ENCODE measurements at places on chromosomes 7 and 10.

- no peak for DNase-seq
Measured at GRCh38 chr7:116780521-116780920, 81.9 kb upstream of the CAPZA2 start.

DNA sequence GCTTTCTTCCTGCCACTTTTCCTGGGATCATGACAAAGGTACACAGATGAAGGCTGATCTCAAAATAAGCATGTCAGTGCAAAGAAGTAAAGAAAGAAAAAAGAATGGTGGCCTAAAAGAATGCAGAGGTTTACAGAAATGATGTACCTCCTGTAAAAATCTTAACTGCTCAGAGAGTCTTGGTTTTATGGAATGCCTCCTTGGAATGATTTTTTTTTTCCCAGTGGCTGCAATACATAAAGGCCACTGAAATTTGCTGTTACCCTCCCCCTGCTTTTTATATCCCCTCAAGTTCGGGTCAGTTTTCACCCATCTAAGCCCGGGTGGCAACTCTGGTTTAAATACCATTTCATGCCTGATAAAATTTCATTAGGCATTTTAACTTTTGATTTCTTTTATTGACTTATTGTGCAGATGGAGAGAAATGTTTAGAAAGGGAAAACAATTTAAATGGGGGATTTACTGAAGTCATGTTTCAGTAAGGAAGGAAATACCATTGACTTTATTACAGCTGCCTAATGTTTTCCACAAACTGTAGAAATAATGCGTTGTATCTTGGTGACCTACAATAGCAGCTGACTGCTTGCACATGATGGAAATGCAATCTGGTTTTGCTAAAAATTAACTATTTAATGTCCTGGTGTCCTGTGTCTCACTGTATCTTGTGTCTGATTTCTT lies 102.5 kb downstream of the SAMD9 start:
- DNase-seq: no peak

- DNase-seq: no peak
Measured at GRCh38 chr7:119392-120163, 72.8 kb upstream of the FAM20C start.

DNA sequence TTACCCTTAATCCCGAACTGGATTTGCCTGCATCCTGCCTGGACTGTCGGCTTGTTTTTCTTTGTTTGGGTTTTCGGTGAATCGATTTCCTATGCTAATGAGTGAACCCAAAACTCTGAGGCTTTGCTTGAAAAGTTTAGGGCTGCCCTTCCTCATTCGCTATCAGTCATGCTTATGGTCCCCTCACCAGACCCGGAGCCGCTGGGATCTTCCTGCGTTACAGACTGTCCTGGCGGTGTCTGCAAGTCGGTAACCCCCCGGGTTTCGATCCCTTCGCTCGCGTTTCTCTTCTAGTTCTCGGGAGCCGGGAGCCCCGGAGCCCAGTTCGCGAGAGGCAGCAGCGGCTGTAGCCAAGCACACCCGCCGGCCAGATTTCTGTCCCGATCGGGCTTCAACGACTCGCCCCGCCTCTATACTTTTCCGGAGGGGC lies 2.2 kb downstream of the EMX2 start:
- no peak for DNase-seq

- DNase-seq: no peak
Measured at GRCh38 chr7:27677912-27678612, 15.4 kb upstream of the HIBADH start.

- no peak for DNase-seq
Measured at GRCh38 chr10:6114805-6115341, 26.0 kb downstream of the RBM17 start.

- no peak for DNase-seq
Measured at GRCh38 chr10:27783660-27784059, 38.0 kb upstream of the MKX start.

- no peak for DNase-seq
Measured at GRCh38 chr10:85602713-85603112, 763.9 kb downstream of the GRID1 start.

DNA sequence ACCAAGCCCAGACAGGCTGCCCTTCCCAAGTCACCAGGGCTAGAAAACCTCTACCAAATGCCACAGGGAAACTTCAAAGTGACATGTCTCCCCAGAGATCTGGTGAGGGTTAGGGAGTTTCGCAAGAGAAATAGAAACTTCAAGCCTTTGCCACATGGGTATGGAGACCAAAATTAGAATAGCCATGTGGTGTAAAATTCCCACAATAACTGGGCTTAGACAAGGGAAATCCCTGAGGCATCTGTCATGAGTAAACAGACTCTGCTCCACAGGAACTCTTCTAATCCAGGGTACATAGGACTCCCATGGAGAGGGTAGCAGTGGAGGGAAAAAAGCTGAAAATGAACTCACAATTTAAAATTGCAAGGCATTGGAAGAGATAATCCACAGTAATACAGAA lies 14.3 kb downstream of the ADAM12 start:
- no peak for DNase-seq

DNA sequence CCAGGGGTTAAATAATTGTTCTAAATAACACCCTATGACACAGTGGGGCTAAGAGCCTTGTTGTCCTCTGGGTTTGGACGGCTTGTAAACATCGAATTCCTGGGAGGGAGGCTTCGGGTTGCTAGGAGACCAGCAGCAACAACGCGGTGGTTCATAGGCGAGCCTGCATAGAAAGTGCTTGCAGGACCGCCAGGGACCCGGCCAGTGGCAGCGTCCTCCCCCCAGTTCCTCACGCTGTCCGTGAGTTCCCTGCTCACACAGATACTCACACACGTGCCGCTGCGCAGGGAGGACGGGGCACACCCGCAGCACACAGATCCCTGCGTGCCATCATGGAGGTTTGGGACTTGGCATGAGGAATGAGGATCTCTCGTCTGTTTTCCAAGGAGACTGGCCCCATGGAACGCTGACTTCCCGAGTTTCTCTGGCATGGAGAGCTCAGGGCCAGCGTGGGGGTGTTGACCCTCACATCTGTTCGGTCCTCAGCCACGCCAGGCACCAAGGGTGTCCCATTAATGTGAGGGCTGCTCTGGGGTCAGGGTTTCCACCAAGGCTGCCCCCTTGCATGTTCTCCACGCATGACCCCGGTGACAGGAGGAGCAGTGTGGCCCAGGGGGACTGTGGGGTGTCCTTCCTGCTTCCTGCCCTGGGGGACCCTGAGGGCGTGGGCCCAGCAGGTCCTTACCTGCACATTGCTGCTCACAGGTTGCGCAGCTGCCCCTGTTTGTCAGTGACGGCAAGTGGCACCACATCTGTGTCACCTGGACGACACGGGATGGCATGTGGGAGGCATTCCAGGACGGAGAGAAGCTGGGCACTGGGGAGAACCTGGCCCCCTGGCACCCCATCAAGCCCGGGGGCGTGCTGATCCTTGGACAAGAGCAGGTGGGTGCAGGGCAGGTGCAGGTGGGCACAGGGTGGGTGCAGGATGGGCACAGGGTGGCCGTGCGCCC lies 9.7 kb downstream of the NPTX2 start:
- no peak for DNase-seq

GRCh38 chr7:129101746-129102145 lies 42.8 kb upstream of the TSPAN33 start:
- no peak for DNase-seq

DNA sequence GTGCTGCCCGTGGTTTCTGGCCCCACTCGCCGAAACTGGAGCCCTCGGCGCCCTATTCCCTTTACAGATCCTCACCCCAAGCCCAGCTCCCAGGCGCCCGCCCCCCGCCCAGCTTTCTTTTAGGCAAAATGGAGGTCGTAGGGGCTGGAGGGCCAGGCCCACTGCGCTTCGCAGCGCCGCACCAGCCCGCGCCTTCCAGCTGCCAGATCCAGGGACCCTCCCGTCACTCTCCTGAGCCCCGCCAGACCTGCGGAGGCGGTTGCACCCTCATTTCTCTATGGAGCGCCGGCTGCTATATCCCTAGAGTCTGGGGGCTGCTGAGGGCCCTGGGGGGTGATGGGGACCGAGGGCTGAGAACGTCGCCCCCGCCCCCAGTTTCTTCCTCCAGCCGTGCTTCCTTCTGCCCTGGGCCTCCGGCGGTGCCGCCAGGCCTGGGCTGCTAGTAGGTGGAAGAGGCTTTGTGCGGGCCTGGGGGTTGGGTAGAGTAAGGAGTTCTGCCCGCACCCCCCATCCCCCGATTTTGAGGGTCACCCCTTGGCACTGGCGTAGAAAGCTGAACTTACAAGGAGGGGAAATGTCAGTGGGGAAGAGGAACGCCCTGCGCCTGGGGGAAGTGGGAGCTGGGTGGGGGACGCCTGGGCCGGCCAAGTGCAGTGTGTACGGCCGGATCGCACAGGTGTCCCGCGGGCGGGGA lies 1.0 kb downstream of the GNB2 start:
- no peak for DNase-seq

DNA sequence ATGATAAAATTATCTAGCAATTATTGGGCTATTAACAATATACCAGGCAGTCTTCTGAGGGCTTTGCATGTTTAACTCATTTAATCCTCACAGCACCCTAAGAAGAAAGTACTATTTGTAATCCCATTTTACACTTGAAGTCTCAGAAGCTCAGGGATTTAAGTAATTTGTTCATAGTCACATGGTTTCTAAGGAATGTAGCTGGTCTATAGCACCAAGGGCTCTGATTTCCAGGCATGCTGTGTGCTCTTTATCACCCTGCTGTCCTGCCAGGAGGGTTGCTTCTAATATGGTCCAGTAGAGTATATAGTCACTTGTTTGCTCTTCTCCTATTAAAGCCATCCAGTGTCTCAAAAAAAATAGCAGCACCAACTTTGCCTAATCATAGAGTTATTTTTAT lies 417.2 kb downstream of the PLXDC2 start:
- DNase-seq: no peak

DNA sequence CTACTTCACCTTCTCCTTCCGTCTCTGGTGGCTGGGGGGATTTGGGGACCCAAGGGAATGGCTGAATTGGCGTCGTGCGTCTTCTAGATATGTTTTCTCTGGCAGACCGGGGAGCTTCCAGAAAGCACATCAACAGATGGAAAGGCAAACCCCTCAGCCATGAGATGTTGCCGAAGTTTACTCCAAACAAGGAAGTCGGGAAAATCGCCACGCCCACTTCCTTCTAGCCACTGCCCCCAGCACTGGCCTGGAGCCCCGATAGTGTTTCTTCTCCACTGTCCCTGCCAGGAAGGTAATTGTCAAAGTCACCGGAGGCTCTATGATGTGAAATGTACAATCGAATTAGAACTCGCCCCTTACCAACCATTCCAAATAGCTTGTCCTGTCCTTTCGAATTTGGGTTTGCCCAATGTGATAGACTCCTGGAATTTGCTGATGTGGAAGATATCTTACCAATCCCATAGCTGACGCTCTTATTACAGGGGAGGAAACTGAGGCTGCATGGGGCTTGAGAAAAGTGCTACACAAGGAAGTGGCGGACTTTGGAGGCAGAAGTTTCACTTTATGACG lies 191.0 kb downstream of the LSM5 start:
- no peak for DNase-seq

DNA sequence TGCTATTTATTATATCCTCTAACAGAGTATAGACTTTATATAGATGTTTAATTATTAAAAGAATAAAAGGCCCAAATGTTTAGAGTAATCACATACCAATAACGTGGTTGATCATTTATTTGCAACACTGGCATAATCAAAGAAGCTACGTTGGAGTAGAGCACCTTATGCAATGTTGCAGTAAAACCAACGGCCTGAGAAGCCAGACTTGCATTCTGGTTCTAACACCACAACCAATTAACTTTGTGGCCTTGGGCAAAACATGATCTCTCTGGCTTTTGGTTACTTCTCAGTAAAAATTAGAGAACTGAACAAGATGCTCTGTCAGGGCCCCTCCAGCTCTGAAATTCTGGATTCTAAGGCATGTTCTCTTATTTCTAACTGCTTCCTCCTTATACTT lies 476.2 kb downstream of the GRM8 start:
- DNase-seq: no peak

DNA sequence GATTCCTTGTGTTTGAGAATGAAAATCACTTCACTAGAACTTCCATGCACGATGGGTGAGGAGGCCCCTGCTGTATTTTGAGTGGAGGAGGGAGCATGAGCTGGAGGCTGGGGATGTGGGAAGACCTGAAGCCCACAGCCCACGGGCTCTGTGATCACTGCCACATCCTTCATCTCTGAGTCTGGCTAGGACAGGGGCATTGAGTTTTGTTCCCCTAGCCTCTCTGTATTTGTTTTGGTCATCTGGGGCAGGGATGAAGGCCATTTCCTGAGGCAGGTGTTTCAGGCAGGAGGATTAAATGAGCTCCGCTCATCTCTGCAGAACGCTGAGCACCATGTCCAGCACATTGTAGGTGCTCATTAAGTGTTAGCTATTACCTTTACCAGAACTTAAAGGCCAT lies 293.6 kb downstream of the GLRX3 start:
- no peak for DNase-seq

DNA sequence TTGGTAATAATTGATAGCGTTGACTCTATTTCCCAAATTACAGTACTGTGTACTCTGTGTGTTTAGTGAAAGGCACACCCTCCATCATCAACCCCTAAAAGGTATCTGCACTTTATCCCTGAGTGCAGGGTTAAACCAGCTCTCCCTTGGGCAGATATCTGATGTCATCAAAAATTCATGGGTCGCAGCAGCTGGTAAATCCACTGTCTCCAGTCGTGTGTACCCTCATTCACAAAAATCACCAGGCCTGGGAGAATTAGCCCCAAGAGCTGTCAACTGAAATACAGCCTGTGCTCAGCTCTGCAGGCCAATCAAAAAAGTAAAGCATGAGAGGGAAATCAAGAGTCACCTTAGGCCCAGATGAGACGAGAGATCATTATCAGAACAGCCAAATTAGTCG lies 103.7 kb downstream of the HIP1 start:
- DNase-seq: no peak

DNA sequence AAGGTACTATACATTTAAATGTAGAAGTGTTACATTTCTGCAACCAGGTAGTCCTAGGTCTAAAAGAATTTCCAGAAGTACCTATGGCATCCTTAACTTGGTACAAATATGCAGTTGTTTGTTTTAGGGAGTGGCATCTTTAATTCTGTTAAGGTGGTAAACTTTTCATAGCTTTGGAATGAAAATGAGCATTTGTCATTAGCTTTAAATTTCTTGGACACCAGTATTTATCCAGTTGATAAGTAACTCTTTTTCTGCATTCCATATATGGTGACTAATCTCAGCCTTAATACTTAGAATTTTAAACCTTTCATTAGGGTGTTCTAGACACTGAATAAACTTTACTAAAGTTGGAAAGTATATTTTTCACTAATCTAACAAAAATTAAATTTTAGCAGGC lies 10.8 kb downstream of the SLF2 start:
- DNase-seq: no peak

GRCh38 chr10:130424418-130424817 lies 288.2 kb downstream of the GLRX3 start:
- DNase-seq: no peak

GRCh38 chr7:106289848-106290247 lies 5.1 kb upstream of the NAMPT start:
- DNase-seq: no peak
